Brain microvascular endothelial cell (primary cell): ENCODE measurements at places on chromosomes 7 and 10.

DNA sequence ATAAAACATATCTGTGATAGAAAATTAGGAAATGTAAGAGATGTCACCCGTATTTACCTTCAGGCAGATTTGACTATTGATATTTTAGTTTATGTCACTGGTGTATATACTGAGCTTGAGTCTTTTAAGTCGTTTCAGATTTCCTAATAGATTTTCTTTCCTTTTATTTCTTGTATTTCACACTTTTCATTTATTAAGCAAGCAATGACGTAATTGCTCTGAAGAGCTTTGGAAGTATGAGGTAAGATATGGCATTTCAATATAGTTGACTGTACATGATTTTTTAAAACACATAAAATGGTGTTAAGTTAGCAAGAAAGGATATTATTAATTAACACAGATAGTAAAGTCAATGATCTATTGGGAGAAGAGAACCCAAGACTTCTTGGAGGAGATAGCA is 652.6 kb downstream of the SORCS1 start:
- no peak for DNase-seq

DNA sequence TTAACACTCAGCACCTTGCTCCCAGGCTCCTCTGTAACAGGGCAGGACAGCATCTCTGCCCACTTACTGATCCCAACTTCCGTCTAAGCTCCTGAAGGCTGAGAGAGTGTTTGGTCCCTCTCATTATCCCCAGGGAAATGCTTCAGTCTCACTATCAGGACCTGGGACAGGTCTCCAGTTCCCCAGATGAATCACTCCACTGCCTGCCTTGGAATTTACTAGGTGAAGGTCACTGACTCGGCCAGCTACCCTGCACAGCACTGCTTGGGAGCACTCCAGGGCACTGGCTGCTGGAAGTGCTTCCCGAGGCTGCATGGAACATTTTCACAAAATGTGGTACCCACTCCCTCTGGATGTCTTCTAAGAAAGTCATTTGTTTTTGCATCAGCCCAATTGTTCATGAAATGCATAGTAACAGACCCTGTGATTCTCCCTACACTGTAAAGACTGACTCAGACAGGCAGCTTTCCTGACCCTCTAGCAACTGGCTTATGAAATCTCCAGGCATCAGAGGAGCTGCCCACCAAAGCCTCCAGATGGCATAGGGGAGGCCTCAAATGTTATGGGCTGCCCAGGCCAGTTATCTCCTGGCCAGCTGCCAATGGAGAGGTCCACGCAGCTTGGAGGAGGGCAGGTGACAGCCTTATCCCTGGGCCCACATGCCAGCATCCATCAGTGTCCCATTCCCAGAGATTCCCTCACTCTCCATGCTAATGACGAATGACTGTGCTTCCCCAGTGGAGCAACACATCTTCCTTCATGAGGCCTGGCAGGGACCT is 89.1 kb downstream of the GFRA1 start:
- DNase-seq = peak; percentile 25

DNA sequence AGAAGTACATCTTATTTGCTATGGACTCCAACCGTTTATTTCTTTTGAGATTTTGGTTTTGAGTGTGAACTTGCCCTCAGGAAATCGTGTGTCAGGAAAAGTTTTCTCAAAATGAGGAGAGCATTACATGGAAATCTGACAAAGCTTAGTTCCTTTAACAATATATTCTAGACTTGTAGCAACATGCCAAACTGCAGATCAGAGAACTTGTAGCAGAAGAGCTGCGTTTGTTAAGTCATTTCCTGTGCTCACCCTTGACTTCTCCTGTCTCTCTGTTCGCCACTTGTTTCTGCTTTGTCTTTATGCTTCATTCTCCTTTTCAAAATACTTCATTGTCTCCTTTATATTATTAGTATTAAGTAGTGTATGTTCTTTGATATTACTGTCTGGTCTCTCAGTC is 116.6 kb upstream of the FOXP2 start:
- no peak for DNase-seq

DNA sequence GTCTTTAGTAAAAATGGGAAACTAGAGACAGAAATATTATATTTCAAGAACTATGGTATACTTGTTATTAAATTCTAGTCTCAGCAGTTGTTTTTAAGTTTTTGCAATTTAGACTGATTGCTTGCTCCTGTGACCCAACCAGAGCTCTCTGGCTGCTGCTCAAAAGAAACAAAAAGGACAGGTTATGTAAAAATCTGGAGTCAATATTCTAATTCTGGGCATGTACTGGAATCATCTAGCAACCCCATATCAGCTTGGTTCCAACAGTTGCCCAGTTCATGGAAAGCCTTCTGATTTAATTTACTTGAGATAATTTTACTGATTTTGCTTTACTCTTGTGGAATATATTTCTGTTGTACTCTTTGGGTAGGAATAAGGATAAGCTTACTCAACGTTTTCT is 10.3 kb downstream of the KCP start:
- no peak for DNase-seq

GRCh38 chr10:48937796-48938195 is 1.8 kb downstream of the LRRC18 start:
- no peak for DNase-seq

DNA sequence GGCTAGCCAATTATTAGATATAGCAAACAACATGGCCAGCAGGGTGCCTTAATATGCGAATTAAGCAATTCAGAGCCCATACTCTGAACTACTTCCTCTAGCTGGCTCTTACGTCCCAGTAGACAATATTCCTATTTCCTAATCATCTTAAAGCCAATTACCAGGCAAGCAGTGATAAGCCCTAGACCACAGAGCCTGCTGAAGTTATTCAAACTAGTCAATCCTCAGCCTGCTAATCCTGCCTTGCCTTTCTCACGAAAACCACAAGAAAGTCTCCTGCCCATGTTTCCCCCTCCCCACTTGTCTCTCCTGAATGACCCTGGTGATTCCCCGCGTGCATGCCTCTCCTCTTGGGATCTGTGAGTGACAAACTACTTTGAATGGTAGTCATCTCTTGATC is 86.8 kb upstream of the CACNA2D1 start:
- peak; percentile 51 for DNase-seq

DNA sequence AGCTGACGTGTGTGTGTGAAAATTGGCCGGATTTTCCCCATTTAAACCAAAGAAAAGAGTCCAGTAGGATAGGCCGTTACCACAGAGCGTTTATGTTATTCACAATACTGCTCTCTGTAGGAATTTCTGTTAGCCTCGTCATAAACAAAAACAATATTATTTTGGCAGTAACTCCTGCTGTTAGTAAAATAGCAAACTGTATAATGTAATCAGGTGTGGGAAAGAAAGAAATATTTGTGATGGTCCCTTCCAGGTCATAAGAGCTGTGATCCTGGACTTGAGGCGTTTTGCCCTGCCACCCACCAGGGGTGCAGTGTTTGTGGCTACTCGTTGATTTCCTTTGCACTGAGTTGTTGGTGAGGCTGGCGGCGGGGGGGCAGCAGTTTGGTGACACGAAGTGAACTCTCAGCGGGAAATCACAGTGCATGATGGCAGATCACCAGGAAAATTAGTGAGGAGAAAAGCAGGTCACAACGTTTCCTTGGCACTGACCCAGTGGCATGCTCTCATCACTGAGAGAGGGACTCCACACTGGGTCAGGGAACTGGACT is 2.8 kb downstream of the EEPD1 start:
- DNase-seq = no peak

GRCh38 chr7:99392659-99393354 is 15.6 kb downstream of the PDAP1 start:
- DNase-seq = no peak

GRCh38 chr7:137895301-137896221 is 48.8 kb upstream of the DGKI start:
- no peak for DNase-seq

- peak; percentile 18 for DNase-seq
These were observed 220.9 kb upstream of the MKLN1 start for GRCh38 chr7:131106681-131107336.

GRCh38 chr10:119211176-119211575 is 3.8 kb downstream of the GRK5 start:
- DNase-seq = no peak

- DNase-seq = no peak
These were observed 924.5 kb upstream of the MBL2 start for GRCh38 chr10:53697038-53697437.

DNA sequence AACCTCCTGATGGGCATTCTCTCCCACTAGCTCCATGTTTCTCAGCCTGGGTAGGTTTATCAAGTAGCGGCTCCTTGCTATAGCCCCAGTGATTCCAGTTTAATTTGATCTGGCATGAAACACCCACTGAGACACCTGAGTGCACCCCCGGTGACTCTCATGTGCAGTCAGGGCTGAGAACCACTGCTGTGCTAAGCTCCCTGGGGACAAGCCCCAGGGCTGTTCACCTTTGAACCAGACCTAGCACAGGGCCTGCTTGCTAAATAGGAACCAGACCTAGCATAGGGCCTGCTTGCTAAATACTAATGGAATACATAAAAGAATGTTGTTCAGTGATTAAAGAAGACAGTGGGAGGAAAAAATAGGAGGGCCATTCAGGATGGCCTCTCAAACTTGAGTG is 167.6 kb downstream of the JAZF1 start:
- DNase-seq = no peak

- no peak for DNase-seq
These were observed 505.3 kb downstream of the SORCS3 start for GRCh38 chr10:105146436-105146835.

DNA sequence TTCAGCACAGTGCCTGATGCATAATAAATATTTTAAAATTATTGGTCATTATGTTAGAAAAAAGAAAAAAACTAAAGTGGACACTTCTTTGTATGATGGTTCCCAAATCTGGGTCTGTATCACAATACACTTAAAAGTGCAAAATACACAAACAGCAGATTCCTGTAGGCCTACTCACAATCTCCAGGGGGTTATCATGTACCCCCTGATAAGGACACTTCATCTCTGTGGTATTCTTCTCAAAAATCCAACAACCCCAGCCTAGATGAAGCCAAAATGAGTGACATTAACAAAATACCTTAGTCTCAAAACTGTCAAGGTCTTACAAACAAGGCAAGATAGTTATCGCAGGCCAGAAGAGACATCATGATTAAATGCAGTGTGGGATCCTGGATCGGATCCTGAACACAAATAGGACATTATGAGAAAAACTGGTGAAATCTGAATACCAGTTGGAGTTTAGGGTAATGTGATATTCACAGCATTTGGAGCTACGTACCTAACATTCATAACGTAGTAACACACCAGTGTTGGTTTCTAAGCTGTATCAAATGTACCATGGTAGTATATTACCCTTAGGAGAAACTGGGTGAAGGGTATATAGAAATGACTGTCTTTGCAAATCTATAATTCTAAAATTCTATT is 45.2 kb downstream of the NSUN6 start:
- peak; percentile 18 for DNase-seq

DNA sequence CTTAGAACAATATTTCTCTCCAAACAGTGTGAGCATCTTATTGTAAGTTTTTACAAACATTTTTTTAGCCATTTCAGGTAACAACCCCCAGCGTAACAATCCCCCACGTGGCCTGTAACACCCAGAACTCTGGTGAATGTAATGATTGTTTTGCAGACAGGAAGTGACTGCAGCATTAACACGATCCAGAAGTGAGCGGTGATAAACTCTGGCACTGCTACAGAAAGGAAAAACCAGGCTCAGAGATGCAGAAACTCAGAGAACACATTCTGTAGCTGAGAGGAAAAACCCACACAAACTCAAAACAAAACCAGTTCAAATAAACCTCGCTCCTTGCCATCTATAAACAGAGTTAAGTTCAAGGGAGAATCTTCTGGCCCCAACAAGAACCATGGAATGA is 285.7 kb downstream of the FGFR2 start:
- DNase-seq = no peak

GRCh38 chr7:100169147-100169850 is 882 bp upstream of the GAL3ST4 start:
- no peak for DNase-seq

- DNase-seq = no peak
These were observed 430.6 kb upstream of the KCND2 start for GRCh38 chr7:119842337-119842736.

GRCh38 chr7:151102991-151103390 is 16.7 kb downstream of the AGAP3 start:
- DNase-seq = no peak

GRCh38 chr7:140672382-140673062 is at the start of gene ADCK2:
Gene ADCK2 (plus strand): TSS chr7:140672945. CDS start chr7:140673331, 386 bp downstream.
- no peak for DNase-seq

- DNase-seq = no peak
These were observed 7.3 kb upstream of the CCDC6 start for GRCh38 chr10:59913547-59914237.
